Hippocampal formation (tissue), 2 donors: ENCODE measurements at places on chromosomes 16 and 17.
A peak's percentile ranks its signal among the peaks of the same experiment; 100 is the strongest.

GRCh38 chr16:70572926-70573270 is 49.3 kb downstream of the SF3B3 start:
- no peak for DNase-seq

DNA sequence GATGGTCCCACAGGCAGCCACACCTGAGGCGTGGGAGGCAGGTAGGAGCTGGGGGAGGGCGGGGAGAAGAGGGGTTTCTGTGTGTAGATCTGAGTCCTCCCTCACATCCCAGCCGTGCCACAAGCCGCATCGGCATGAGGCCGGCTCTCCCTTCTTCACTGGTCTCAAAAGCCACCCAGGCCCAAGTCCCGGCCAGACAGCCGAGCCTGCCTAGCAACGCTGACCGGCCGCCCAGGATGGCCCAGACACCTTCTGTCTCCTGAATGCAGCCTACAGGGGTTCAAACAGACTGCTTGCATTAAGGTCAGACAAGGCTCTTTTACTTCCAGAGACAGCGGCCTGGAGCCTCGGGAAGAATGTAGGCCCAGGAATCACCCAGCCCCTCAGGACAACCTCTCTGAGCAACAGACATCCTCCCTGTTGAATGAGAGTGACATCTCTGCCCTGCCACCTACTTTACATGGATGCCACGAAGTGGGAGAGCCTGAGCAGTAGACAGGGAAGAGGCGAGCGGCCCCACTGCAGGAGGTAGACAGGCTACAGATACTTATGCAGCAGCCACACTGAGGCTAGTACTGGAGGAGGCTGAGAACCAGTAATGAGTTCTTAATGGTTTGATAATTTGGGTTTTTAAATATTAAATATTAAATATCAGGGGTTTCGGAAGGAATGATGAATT is 69.6 kb downstream of the N4BP1 start:
- DNase-seq, result no peak

DNA sequence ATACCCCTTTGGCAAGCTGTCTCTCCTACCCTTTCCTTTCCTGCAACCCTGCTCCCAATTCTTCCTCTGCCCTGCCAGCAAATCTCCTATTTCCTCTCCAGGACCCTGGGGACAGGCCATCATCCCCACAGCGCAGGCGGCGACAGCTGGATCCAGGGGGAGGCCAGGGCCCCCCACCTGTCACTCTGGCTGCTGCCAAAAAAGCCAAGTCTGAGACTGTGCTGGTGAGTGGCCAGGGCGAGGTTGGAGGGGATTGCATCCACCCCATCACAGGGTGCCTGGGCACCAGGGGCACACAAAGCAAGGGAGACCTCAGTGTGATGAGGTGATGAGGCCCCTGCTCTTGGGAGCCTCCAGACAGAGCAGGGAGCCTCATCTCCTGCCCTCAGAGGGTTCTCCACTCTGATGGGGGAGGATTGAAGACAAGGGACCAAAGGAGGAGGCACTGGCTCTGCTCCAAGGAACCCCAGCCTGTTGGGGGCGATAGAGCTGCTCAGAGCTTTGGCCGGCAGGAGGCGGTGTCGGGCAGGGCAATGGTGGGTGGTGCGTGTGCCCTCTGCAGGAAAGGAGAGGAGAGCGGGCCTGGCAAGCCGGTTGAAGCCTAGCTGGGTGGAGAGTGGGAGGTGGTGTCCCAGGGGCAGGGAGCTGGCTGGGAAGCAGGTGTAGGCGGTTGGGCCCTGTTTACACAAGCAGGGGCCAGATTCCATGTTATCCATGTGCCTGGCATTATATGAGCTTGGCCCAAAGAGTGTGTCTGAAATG is 15.6 kb upstream of the PDK2 start:
- DNase-seq, result no peak

- no peak for DNase-seq
Measured at GRCh38 chr17:58527306-58527705, 12.9 kb upstream of the MTMR4 start.

- DNase-seq, result no peak
Measured at GRCh38 chr17:3918372-3919122, 2.3 kb upstream of the P2RX1 start.

DNA sequence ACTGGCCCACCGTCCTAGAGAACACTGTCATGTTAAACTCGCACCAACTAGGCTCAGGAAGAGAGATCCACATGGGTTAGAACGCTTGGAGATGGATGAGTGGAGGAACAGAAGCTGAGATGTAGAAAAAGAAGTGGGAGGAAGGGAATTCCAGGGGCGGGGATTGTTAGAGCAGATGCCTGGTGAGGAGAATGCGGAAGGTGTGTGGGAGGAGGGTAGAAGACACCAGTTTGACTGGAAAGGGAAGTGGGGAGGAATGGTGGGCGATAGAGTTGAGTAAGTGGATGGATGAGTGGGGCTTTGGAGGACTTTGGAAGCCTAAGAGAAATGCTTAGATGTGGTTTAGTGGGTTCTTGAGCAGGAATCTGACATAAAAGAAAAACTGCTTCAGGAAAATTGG is 37.4 kb downstream of the DHX38 start:
- no peak for DNase-seq

DNA sequence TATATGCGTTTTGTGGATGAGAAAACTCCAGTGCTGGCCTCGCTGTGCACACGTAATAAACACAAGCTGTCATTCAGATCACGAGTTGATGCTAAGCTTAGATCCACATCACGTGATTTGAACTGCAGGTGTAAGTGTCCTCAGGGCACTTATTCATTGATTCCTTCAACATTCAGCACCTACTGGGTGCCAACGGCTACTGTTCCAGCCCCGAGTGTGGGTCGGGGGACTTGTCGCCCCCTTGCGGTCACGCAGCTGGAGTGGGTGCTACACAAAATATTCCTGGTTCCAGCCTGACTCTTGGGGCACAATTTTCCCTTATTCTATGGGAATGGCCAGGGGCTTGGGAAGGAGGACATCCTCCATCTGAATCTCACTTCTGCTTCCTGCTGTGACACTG is 29.9 kb upstream of the GINS2 start:
- DNase-seq, result no peak

- DNase-seq, result peak; percentile 52
Measured at GRCh38 chr17:5526821-5527598, 40.6 kb downstream of the MIS12 start.

DNA sequence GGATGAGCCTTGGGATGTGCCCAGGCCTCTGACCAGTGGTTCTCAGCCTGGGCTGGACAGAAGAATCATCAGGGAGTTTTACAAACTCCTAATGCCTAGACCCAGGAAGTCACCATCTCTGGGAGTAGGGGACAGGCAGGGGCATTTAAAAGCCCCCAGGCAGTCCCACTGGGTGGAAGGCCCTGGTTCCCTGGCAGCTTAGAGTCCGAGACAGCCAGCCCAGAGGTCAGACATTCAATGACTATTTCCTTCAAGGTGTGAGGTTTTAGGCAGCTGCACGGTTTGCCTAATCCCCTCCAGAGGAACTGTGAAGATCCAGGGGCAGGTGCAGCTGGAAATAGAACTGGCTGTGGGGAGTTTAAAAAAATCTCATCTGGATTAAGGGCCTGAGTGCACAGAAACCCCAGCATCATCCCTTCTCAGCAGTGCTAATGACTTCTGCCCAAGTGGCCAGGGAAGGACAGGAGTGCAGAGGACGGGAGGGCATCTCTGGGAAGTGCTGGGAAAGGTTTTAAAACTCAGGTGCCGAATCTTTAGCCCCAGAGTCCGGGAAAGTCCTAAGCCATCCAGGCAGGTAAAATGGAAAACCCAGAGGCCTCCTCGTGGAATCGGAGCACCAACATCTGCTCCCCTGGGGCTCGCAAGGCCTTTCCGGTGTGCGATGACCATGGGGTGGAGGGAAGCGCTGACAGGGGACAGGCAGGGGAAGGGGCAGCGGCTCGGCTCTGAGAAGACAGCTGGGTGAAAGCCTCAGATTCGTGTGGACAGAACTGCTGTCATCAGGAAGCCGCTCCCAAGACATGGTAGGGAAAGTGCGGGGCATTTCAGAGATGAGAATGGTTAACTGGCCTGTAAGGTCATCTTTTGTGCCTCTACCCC is 1.5 kb upstream of the LGALS3BP start:
- DNase-seq, result no peak

DNA sequence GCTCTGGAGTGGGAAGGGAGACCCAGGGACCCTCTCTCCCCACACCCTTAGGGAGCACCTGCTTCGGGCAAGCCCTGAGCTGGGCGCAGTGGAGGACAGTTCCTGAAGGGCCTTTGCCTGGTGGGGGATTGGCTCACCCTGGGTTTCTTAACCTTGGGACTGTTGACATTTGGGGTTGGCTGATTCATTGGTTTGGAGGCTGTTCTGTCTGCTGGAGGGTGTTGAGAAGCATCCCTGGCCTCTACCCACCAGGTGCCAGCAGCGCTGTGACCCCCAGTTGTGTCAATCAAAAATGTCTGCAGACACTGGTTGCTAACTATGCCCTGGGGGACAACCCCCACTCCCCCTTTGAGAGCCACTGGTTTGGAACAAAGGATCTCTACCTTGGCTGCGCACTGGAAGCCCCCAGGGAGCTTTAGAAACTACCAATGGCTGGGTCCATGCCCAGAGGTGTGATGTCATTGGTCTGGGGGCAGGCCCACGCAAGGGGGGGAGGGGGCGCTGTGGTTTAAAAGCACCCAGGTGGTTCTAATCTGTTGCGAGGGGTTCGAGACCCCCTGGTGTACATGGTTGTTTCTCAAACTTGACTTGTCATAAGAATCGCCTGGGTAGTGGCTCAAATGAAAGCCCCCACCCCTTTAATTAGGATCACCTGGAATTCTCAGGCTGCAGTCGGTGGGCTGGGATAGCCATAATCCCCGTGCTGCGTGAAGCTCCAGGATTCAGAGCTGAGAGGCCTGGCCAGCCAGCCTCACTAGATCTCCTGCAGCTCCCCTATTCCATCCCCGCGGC is 151.9 kb upstream of the GSE1 start:
- DNase-seq, result no peak

DNA sequence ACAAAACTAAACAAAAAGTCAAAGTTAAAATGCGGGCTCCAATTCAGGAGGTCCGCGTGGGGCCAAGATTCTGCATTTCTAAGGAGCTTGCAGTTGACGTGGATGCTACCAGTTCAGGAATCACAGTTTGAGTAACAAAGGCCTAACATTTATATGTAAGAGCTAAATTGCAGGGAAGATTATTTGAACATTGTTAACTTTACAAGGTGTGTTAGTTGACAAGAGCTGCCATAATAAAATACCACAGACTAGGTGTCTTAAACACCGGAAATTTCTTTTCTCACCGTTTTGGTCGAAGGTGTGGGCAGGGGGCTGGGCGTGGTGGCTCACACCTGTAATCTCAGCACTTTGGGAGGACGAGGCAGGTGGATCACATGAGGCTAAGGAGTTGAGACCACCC is 24.8 kb upstream of the CMIP start:
- DNase-seq, result no peak

DNA sequence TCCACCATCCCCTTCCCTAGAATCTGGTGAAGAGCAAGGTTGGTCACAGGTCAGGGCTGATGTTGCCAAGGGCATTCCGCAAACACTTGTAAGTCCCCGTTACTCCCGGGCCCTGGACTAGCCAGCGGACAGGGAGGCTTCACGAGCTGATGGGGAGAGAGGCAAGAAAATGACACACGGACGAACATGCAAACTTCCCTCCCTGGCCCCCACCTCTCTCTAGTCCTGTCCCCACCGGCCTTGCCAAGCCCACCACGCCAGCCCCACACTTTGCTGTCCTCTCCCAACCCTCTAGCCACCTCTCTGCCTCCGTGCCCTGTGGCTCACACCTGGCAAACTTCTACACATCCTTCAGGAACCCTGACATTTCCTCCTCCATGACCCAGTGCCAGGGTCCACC is 54.8 kb downstream of the RPH3AL start:
- no peak for DNase-seq

DNA sequence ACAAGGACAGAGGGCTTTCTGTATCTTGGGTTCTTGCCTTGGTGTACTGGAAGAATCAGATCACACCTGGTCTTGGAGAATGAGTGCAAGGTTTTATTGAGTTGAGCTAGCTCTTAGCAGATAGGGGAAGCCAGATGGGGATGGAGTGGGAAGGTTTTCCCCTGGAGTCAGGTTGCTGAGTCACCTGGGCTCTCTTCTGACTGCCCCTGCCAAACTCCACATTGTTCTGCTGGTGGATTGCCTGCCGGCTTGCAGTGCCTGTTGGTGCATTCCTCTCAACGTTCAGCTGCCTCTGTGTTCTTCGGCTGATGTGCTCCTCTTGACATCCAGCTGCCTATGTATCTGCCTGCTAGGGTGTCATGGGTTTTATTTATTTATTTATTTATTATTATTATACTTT is 1431.1 kb downstream of the CDH8 start:
- no peak for DNase-seq

- DNase-seq, result no peak
Measured at GRCh38 chr16:59683709-59684108, 949.6 kb upstream of the GOT2 start.

- DNase-seq, result no peak
Measured at GRCh38 chr17:57990037-57990436, 2.0 kb upstream of the VEZF1 start.

- DNase-seq, result no peak
Measured at GRCh38 chr16:85749771-85750145, 1.1 kb downstream of the C16orf74 start.

DNA sequence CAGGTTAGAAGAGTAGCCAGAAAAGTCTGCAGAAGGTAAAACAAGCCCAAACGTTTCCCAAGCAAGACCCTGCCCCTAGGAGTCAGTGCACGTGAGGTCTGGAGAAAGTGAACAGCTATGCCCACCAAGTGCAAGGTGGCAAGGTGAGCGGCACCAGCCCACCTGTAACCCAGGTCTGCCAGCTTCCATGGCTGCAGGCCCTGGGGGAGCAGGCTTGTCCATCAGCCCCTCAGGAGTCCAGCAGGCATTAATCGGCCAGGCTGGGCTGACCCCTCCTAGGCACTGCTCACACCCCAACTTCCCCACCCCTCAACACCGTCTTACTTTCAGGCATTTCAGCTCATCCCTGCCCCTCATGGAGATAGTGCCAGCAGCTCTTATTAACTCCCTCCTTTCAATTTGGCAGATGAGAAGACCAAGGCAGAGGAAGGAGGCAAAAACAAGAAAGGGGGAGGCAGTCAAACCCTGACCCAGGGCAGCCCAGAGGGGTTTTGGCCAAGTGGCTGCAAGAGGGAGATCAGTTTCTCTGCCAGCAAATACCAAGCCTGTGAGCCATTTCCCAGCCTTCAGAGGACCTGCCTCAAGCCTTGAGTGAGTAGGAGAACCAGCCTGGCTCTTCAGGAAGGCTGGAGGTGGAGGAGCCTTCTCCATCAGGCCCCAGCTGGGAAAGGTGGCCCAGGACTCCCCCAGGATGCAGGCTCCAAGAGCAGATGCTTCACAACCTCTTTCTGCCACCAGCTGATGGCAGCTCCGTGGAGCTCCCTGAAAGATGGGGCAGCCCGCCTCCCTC is 14.7 kb downstream of the BEAN1 start:
- DNase-seq, result no peak

GRCh38 chr17:22277595-22277994 is 585.3 kb downstream of the KCNJ18 start:
- DNase-seq, result no peak

- no peak for DNase-seq
Measured at GRCh38 chr16:48382131-48382530, 3.1 kb downstream of the SIAH1 start.

DNA sequence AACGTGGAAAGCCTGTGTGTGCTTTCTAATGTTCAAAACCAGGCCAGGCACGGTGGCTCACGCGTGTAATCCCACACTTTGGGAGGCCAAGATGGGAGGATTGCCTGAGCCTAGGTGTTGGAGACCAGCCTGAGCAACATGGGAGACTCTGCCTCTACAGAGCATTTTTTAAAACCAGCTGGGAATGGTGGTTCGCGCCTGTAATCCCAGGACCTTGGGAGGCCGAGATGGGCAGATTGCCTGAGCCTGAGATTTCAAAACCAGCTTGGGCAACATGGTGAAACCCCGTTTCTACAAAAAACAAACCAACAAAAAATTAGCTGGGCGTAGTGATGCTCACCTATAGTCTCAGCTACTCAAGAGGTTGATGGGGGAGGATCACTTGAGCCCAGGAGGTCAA is 26.4 kb downstream of the RNF213 start:
- no peak for DNase-seq
